ENCODE measurements at places on chromosomes 7 and 10.

GRCh38 chr10:8069108-8069507, 14.6 kb downstream of the GATA3 start:
- DNase-seq: no peak

- DNase-seq: no peak
Measured at GRCh38 chr10:22483132-22483531, 137.8 kb downstream of the SPAG6 start.

DNA sequence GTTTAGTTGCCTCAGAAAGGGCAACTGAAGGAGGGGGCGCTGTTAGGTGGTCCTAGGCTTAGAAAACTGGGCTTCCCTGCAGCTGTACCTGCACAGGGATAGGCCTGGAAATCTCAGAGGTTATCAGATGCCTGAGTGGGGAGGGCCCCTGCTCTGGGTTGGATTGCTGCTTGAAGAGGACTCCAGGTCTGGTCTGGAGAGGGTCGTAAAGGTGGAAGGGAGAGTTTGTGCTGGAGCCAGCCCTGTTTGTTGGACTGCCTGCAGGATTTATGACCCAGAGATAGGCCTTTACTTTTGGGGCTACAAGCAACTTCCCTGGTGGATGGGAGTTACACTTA, 765.9 kb downstream of the GRID1 start:
- no peak for DNase-seq

GRCh38 chr7:151514461-151515275, 5.0 kb downstream of the RHEB start:
- no peak for DNase-seq

- DNase-seq: no peak
Measured at GRCh38 chr7:32943252-32944030, 13.8 kb upstream of the FKBP9 start.

DNA sequence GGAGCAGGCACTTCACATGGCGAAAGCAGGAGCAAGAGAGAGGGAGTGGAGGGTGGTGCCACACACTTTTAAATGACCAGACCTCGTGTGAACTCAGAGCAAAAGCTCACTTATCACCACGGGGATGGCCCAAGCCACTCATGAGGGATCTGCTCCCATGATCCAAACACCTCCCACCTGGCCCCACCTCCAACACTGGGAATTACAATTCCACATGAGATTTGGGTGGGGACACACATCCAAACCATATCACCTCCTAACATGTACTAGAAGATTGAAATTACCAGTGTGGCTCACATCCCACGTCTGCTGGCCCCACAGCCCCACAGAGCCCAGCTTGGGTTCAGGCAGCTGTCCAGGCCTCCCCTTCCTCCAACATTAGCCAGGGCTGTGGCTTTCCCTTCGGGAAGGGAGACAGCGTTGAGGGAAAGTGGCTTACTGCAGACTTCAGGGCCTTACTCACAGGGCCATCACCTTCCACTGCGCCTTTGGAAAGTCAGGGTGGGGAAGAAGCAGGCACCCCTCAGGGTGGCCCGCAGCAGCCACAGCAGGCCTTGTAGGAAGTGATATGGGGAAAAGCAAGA, 7.7 kb downstream of the DEPP1 start:
- DNase-seq: no peak

DNA sequence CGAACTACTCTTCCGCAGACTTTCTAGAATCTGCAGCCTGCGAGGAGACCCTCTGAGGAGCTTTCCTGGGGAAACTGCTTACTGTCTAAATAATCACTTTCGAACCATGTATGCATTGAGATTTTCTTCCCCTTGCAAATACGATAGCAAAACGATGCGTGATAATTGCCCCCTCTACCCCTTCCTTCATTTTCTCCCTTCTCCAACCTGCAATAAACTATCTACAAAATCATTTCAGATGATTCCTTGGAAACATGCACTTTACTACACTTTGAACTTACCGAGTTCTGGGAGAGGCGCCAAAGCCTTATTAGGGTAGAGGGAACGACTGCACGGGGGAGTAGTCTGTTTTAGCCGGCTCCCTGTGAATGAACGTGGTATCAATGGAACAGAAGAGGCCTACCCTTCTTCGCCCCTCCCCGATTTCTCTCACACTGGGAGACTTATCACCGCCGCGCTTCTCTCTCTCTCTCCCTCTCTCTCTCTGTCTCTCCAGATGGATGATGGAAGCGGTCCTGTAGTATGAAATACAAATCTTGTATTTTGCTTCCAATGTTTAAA, at the start of gene FGFBP3:
TSS of gene FGFBP3 (minus strand) at position 370 of the 561 bp plus-strand sequence. CDS start 517 bp downstream, outside the sequence.
- DNase-seq: peak; percentile 85

DNA sequence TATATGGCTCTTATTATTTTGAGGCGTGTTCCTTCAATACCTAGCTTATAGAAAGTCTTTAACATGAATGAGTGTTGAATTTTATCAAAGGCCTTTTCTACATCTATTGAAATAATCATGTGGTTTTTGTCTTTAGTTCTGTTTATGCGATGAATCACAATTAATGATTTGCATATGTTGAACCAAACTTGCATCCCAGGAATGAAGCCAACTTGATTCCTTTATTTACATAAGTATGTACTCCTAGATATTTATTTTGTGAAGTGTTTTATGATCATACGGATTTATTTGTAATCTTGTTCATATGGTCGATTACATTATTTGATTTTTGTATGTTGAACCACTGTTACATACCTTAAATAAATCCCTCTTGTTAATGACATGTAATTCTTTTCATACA, 244.3 kb upstream of the KCND2 start:
- no peak for DNase-seq

- peak; percentile 70 for DNase-seq
Measured at GRCh38 chr10:79069325-79070080, 737 bp downstream of the ZMIZ1 start.

GRCh38 chr7:101567230-101567629, 61.9 kb downstream of the MYL10 start:
- peak; percentile 80 for DNase-seq

DNA sequence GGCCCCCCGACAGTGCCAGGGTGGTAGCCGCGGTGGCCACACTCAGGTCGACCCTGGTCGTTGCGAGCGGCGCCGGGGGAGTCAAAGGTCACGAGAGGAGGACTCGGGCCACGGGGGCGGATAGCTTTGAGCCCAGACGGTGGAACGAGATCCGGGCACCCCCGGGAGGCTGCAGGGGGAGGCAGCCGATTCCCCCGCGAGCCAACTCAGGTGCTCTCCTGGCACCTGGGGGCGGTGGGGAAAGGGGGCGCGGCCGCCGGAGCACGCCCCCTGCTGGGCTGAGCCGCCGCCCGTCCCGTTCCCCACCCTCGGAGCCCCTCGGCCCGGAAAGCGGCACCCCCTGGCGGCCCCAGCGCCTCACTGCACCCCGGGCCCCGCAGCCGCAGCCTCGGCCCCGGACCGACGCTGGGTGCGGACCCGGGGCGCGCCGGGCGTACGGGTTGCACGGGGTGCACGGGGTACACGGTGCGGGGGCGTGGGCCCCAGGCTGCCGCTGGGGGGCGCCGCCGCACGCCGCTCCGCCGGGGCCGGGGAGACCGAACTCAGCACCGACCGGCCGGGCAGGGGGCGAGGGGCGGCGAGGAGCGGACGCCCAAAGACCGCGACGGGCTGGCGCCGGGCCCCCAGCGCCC, 521 bp upstream of the NYAP1 start:
- DNase-seq: peak; percentile 87

DNA sequence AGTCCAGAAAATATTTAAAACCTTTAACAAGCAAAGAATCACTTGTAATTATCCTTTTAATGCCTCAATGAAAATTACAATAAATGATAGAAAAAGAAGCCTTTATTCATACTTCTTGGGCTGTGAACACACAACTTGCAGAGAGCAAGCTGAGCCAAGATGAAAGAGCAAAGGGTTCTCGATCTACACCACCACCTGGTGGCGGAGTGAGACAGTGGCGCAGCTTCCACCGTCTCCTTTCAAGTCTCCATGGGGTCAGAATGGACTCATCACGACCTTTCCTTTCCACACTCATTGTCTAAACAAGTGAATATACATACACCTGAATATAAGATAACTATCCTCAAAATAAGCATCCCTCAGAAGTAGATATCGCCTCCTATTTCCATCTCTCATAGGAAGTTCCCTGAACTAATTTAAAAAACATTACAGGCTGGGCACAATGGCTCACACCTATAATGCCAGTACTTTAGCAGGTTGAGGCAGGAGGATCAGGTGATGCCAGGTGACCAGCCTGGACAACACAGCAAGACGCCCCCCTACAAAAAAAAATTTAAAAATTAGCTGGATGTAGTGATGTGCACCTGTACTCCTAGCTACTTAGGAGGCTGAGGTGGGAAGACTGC, 40.7 kb downstream of the ATE1 start:
- peak; percentile 82 for DNase-seq

DNA sequence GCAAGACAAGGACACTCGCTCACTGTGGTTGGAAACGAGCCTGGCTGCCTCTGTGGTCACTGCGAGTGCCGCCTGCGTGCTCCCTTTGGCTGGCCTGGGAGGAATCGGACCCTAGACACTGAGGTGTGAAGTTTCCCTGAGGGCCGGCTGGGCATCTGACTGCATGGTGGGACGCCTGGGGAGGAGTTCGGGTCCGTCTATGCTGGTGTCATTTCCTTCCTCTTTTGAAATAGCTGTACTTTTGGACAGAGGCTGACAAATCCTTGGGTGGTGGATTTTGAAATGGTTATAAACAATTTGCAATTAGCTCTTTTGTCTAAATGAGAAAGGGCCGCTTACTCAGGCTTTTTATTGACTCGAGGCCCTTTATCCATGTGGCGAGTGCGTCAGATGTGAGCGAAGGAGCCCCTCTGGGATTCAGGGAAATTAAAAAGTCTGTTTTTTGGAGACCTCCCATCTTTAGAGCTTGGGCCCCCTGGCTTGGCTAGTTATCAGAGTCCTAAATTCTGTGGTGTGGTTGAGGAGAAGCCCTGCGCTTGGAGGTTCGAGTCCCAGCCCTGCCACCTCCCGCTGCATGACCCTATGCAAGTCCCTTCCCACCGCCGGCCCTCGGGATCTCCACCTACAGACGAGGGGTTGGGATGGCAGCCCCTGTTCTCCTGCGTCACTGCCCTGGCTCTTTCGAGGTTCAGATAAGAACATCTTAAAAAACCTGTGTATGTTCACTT, 147.1 kb downstream of the RGS10 start:
- DNase-seq: no peak

DNA sequence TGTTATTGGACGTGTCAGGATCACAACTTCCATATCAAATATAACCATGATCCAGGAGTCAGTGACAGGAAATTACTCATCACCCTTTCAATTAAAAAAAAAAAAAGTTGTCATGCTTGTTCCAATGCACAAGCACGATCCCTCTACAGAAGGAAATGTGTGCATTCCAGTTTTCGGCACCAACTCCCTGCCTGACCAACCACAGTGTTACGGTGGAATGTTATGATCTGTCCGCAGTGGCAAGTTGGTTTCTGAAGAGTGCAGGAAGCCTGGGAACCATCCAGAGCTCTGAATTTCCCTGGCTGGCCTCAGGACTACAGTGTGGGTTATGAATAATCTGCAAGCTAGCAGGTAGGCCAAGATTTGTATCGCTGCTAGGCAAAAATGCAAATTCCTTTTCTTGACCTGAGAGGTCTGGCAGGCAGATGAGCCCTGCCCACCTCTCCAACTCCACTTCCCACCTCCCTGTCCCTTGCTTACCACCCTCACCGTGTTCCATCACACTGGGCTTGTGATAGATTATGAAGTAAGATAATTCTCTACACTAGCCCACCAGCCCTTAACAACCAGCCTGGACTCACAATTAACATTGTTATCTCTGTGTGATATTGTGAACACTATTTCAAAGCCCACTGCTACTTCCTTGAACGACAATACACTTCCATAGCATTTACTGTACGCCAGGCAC, 20.4 kb downstream of the FRMPD2 start:
- DNase-seq: no peak

DNA sequence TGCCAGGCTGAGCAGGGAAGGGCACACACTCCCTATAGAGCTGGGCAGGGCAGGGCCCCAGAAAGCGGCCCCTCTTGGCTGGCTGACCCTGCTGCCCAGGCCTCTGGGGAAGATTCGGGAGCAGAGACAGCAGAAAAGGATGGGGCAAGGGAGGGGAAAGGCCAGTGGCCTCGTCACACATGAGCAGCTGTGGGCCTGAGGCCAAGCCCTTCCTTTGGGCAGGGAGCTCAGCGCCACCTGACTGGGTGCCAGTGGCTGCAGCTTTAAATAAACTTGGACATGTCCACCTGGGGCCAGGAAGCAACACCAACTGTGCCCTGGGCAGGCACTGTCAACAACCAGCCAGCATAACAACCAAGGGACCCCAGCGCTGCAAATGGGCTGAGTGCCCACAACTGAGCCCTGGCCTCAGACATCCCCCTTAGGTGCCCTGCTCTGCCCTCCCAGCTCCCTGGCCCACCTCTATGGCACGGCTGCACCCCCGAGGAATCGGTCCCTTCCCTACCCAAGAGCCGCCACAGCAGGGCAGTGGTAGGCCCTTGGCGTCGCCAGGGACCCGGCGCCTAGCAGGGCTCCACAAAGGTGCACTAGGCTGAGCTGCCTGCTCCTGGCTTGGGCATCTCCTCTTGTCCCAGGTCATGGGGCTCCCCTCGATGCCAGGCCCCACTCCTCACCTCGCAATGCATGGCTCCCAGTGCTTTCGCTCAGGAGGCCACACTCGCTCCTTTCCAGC, 2.6 kb downstream of the CAMK2B start:
- no peak for DNase-seq

- no peak for DNase-seq
Measured at GRCh38 chr7:112481833-112482670, 1.3 kb downstream of the LSMEM1 start.

DNA sequence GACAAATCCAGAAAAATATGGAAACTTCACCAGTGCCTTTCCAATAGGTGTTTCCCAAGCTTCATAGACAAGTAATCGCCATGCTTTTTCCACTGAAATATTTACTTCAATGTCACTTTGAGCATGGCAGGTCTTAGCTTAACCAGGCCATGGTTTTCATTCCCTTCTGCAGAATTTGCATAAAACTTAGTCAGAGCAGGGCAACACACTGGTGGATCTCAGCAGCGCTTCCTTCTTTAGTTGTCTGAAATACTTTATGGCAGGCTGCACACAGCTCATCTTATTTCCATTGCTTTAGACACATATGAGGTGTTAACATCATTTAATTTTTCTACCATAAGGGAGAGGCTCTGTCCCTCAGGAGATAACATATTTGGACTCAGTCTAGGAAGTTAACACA, 102.9 kb upstream of the AHR start:
- DNase-seq: no peak

DNA sequence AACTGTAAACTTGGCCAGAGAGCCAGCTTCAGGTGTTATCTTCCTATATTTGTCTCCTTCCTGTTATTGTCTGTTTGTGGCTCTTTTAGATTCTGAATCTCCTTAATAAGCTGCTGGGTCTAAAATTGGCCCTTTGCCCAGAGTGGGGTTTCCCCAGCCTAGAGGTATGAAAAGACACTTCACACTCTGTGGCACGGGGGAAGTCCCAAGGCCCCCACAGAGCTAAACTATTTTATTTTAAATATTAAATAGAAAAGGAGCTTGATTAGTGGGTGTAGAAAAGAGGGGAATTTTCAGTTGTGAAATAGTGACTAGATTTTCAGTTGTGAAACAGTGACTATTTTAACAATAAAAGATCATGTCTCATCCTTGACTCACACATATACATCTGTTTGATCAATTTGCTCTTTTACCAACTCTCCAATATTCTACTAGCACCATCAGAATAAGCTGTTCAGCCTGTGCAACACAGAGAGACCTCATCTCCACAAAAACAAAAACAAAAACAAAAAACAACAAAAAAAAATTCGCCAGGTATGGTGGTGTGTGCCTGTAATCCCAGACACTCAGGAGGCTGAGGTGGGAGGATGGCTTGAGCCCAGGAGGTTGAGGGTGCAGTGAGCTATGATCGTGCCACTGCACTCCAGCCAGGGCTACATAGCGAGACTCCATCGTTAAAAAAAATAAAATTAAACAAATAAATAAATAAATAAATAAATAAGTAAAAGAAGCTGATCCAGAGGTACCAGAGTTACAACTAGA, 24.9 kb upstream of the ADO start:
- no peak for DNase-seq

- DNase-seq: no peak
Measured at GRCh38 chr7:143331179-143331801, 15.4 kb downstream of the CLCN1 start.
